Frontal cortex (tissue), 4 donors: ENCODE measurements at places on chromosomes 12 and 14.

GRCh38 chr12:128829861-128830504 lies 6.2 kb upstream of the SLC15A4 start:
- DNase-seq = no peak

GRCh38 chr14:92922155-92922735 lies 705 bp upstream of the CHGA start:
- no peak for DNase-seq

DNA sequence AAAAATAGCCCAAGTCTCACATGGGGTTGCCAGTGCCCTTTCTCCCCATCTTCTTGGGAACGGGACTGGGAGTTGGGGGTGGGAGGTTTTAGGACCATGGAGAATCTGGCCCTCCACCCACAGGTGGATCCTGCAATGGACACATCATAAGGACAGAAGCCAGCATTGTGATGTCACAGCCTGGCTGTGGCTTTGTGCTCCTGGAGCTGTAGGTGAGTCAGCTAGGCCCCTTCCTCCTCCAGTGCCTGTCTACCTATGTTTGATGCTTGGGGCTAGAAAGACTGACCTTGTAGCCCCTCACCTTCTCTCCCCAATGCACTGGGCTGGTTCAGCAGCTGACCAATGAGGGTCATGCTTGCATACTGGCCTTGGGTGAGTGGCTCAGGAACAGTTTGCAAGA lies at the start of gene CCDC197:
Gene CCDC197 (plus strand): TSS at position 220 of the 400 bp plus-strand sequence. CDS start 831 bp downstream, outside the sequence.
- DNase-seq = no peak

- DNase-seq = no peak
Measured at GRCh38 chr12:3304436-3305165, 186.4 kb upstream of the PRMT8 start.

- DNase-seq = no peak
Measured at GRCh38 chr14:50972734-50973133, 28.5 kb upstream of the PYGL start.

- no peak for DNase-seq
Measured at GRCh38 chr12:63038713-63039100, 103.8 kb upstream of the PPM1H start.

- DNase-seq = no peak
Measured at GRCh38 chr14:68160779-68161546, 341.4 kb downstream of the RAD51B start.

DNA sequence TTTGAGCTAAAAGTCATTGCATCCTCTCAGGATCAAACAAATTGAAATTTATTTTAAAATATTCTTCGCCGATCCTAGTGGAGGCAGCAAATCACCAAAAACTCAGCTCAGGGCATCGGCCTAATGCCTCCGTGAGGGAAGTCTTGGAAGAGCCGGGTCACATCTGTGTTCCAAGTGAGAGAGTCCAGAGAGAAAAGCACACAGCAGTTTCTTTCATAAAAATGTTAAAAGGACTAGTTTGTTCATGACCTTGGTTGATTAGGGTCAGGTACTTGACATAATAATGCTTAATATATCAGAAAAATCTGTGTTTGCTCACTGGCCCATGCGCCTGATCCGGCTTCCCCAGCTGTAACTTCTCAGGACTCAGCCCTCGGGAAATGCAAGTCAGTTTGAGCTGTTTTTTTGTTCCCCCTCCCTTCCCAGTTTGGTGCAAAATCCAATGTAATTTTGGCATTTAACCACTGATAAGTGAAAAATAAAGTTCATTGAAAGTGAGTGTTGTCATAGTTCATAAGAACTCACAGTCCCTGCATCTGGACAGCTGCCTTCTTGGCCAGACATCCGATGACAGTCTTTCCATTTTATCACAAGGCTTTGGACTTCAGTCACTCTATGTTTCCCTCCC lies 161.7 kb downstream of the CAND1 start:
- no peak for DNase-seq

- no peak for DNase-seq
Measured at GRCh38 chr14:86532219-86532618, 1002.3 kb downstream of the FLRT2 start.
